ENCODE measurements at places on chromosomes 2 and 18.

DNA sequence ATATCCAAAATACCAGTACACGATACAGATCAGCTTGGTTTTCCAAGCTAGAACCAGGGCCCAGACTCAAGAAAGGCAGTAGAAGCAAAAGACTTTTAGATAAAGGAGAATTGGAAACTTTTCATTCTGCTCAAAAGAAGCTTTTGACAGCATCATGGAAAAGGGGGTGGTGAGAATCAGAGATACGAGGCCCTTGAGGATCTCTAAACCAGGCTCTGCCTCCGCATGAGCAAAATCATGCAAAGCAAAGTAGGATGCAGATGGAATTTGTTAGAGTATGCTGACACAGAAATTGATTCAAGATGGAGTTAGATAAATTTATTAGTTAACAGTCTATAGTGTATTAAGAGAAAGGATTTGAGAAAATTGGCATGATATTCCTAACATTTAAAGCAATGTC is 39.8 kb downstream of the FAM98A start:
- no peak for DNase-seq

DNA sequence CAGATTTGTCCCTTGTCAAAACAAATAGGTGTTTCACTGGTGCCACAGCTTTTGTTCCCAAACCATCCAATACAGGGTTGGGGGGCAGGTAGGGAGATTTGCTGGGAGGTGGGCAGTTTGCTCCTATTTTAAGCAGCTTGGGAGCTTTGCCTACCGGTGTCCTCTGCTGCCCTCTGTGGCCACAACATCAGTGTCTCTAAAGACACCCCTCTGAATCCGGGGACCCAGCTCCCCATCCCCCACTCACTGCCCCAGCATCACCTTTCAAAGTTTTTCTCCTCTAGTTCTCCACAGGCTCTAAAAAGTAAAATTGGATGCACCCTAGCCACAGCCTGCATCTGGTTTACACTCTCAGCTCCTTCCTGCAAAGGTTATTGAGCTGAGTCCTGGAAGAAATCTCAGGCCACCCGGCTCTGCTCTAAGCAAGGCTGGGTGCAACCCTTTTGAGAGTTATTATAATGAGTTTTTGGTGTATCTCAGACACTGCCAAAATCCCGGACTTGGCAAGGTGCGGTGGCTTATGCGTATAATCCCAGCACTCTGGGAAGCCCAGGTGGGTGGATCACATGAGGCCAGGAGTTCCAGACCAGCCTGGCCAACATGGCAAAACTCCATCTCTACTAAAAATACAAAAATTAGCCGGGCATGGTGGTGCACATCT is 2.9 kb upstream of the EPAS1 start:
- peak; percentile 57 for DNase-seq

- DNase-seq, result no peak
These were observed 92.0 kb upstream of the GULP1 start for GRCh38 chr2:188199716-188200128.

DNA sequence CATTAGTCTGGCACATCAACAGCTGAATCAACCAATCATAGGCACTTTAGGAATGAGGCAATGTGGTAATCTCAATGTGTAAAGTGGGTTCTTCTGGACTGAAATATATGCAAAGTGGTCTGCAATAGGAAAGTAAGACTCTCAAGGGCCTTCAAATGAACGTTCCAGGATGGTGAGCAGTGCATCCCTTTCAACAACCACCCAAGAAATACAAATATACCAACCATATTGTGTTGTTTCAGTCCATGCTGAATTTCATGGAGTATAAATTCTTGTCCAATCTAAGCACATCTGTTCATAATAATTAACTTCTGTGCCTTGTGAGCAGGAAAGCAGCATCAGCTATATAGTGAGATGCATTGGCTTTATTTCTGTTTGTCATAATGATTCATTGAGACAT is 556.2 kb downstream of the THSD7B start:
- DNase-seq, result no peak

GRCh38 chr2:207770602-207771404 is 1.1 kb upstream of the FZD5 start:
- peak; percentile 24 for DNase-seq

GRCh38 chr2:96154506-96155380 is 9.5 kb upstream of the DUSP2 start:
- no peak for DNase-seq

- no peak for DNase-seq
These were observed 6.2 kb upstream of the INPP4A start for GRCh38 chr2:98438190-98439133.

DNA sequence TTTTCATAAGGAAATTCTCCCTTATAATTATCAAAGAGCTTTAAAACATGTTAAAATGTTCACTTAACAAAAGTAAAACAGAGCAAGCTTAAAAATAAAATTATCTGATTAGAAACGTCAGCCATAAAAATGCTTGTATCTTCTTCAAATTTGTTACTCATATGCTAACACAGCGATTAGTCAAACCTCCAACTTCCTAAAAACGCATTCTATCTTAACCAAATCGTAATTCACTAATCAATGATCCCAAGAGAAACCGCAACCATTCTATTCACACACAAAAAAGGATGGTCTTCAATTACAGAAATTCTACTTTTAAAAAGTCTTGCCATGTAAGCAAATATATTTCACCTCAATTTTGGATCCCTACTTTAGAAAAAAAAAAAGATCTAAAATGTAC is 1.9 kb downstream of the STK17B start:
- no peak for DNase-seq

- no peak for DNase-seq
These were observed 144.9 kb downstream of the LTBP1 start for GRCh38 chr2:33091541-33092123.

DNA sequence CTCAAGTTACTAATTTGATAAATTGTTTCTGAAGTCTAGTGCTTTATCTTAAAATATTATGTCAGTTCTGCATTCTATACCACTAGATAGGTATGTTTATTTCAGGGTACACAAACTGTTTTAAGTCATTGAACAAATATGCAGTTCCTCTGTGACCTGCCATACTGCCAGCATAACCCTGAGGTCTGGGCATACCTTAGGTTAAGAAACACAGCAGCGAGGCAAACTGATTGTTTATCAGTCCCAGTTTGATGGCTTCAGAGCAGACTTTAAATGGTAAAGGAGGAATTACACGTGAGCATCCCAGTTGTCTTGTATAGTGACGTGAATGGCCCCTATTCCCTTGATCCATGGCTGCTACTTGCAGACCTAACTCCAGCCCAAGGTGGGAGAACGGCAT is 186.4 kb upstream of the LRRTM1 start:
- DNase-seq, result no peak

GRCh38 chr2:18701981-18702380 is 112.6 kb upstream of the NT5C1B start:
- DNase-seq, result peak; percentile 9

DNA sequence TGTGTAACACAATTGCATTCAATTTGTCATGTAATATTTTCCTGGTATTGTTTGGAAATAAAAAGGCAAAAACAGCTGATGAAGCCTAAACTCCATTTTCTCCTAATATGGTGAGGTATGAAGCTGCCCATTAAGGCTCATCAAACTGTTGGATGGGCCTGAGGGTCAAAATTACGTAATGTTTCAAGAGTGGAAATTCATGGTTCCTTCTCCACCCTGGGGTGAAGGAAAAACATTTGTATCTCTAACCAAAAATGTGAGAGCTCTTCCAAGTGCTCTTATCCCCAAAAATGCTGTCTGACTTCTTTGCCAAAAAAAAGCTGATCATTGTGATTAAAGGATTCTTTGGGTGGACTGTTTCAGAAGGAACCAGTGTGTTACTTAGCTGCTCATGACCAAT is 91.8 kb downstream of the ARHGAP28 start:
- no peak for DNase-seq

- peak; percentile 44 for DNase-seq
These were observed 14.0 kb downstream of the PXDN start for GRCh38 chr2:1730015-1730927.

GRCh38 chr18:79518683-79519128 is 123.0 kb downstream of the NFATC1 start:
- DNase-seq, result no peak

DNA sequence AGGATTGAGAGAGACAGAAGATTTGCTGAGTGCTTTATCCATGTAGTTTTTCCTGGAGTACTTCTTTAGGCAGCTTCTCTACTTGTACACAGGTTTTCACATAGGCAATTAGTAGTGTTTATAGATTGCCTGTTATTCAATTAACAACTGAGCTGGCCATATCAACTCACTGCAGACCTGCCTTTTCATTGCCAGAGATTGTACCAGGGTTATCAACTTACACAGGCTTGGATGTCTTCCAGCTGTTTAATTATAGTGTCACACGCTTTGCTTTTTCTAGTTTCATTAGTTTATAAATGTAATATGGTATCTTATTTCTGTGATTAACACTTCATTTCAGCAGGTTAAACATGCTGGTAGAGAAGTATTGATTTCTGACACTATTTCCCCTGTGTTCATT is 125.9 kb downstream of the GPD2 start:
- DNase-seq, result peak; percentile 5
